Stimulated activated CD8-positive, alpha-beta memory T cell treated with anti-CD3 and anti-CD28 coated beads, Interleukin-15, amount 100 ng/mL, for 4 hours (primary cell): ENCODE measurements at places on chromosomes 4 and X.

- DNase-seq: no peak
These were observed 92.3 kb upstream of the SLC7A11 start for GRCh38 chr4:138334346-138335016.

- no peak for DNase-seq
These were observed 6.4 kb downstream of the LRPAP1 start for GRCh38 chr4:3525532-3526430.

DNA sequence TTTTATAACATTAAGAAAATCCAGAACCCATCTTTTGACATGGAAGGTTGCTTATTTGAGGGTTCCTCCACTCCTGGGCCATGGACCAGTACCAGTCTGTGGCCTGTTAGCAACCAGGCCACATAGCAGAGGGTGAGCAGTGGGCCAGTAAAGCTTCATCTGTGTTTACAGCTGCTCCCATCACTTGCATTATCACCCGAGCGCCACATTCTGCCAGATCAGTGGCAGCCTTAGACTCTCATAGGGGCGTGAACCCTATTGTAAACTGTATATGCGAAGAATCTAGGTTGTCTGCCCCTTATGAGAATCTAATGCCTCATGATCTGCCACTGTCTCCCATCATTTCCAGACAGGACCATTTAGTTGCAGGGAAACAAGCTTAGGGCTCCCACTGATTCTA is 58.6 kb downstream of the NDST4 start:
- DNase-seq: no peak

DNA sequence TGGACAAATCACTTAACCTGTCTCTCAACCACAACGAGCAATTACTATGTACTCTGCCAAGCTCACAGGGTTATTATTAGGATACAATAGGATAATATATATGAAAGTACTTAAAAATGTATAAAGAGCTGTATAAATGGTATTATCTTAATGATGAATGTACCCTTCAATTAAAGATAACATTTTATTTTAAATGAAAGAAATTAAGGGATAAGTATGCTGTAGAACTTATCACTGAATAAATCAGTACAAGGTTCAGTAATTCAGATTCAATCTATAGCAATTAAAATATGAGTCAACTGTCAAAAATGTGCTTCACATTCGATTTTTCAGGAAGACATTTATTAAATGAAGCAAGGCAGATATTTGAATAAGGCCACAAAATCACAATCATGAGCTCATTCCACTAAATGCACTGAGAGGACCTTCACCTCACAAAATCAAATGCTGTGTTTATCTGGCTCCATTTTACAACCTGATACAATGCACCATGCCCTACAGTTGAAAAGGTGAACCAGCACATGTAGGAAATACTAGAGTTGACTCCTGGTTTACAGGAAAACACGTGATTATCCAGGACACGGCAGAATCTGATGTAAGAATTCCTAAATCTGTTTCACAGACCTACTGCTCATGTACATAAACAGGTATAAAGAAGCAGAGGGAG is 4.4 kb downstream of the LRCH2 start:
- no peak for DNase-seq

GRCh38 chr4:110270492-110271197 is 72.2 kb upstream of the ELOVL6 start:
- no peak for DNase-seq

DNA sequence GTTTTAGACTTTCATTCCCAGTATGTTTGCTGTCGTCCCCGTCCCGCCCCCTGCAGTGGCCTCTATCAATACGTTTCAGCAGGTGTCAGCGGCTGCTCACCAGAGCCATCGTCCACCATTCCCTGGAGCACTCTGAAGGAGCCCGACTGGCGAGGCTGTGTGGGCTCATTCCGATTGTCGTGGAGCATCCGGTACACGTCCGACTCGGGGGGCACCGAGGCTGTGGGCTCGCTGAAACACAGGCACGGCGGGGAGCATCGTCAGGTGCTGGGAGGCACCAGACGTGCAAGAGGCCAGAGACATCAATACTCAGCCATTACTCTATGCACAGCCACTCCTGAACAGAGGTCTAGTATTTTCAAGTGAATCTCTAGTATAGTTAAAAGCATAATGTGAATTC is 28.9 kb downstream of the PDLIM3 start:
- DNase-seq: no peak

DNA sequence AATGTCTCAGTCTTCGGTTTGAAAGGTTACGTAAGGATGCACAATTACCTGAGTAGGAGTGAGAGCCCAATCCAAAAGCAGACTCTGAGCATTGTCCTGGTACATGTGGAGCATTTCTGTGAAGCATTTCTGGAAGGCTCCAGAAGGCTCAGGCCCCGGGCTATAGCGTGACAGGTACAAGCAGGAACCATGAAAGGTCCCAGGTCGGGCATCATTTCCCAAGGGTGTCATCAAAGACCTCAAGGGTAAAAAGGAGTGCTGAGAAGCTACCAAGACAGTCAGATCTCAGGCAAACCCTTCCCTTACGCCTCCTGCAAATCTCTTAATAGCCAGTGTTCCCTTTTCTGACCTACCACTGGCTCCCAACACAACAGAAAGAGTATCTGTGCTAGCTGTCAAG is 30.8 kb downstream of the GPC4 start:
- DNase-seq: no peak

DNA sequence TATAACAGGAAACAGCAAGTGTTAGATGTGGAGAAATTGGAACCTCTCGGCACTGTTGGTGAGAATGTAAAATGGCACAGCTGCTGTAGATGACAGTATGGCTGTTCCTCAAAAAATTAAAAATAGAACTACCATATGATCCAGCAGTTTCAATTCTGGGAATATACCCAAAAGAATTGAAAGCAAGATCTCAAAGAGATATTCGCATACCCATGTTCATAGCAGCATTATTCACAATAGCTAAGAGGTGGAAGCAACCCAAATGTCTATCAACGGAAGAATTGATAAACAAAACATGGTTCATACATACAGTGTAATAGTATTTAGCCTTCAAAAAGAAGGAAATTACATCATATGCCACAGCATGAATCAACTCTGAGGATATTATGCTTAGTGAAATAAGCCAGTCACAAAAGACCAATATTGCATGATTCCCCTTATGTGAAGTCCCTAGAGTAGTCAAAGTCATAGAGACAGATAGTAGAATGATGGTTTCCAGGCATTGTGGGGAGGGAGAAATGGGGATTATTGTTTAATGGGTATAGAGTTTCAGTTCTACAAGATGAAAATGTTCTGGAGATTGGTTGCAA is 467.7 kb downstream of the IDS start:
- DNase-seq: no peak

- no peak for DNase-seq
These were observed 83.7 kb downstream of the MGST2 start for GRCh38 chr4:139749338-139749737.
